ENCODE measurements at places on chromosomes 1 and 21.

- no peak for DNase-seq
These were observed 3.9 kb upstream of the HES4 start for GRCh38 chr1:1003618-1004419.

GRCh38 chr1:56911098-56911938 lies 54.5 kb downstream of the C8B start:
- no peak for DNase-seq

- DNase-seq: no peak
These were observed 51.0 kb downstream of the RPL5 start for GRCh38 chr1:92882819-92883218.

- DNase-seq: no peak
These were observed 65.6 kb upstream of the PLA2G4A start for GRCh38 chr1:186763107-186763506.
